ENCODE measurements at places on chromosomes 7 and 10. TPM values are rescaled to one million over a fixed set of nuclear protein-coding genes. Genes with fewer than 3 reads are reported as not detected.

DNA sequence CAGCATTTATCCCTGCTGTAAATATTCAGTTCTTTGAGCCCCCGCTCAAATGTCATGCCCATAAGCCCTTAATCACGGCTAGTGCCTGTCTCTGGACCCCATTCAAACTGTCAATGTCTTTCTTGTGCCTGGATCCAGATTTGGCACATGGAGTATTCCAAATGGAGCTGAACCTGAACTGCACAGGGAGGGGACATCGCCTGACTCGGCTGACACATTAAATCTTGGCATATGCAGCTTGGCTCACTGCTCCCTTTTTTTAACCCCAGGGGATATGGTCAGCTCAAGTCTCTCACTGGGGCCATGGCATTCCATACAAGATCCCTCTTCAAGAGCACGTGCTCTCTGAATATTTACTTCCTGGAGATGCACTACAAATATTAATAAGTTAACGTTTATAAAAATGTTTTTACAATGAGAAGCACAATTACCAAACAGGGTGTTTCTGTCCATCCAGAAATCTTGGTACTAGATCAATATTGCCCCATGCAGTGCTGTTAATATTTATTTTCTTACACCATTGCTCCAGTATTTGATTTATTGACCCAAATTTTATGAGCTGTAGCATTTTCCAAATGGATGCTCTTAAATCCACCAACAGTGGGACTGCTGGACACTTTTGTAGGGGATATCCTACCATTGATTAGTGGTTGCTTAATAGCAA lies 57.4 kb downstream of the FGFR2 start:
- no peak for DNase-seq

GRCh38 chr7:148687555-148687954 lies 11.1 kb upstream of the CUL1 start:
- no peak for DNase-seq

The THSD7A gene
- total RNA-seq = 0.10 TPM

DNA sequence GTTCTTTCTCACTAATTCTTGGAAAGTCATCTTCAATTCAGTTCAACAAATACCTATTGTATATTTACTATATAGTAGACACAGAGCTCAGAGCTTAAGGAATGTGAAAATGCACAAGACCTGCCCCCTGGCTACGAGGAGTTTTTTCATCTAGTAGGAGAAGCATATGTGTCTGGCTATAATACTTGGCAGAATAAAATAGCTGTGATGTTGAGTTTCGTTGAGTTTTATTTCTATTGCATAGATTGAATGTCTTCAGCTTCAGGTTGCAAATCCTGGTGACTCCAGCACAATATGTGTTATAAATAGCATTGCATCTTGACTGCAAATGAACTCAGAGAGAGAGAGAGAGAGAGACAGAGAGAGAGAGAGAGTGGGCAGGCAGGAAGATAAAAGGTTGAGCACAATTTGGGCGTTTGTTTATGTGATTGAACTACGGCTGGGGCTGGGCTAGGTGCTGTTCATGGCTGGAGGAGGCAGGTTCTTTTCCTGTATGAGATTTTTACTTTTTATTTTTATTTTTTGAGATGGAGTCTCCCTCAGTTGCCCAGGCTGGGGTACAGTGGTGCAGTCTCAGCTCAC lies 229.6 kb downstream of the GALNT17 start:
- no peak for DNase-seq

DNA sequence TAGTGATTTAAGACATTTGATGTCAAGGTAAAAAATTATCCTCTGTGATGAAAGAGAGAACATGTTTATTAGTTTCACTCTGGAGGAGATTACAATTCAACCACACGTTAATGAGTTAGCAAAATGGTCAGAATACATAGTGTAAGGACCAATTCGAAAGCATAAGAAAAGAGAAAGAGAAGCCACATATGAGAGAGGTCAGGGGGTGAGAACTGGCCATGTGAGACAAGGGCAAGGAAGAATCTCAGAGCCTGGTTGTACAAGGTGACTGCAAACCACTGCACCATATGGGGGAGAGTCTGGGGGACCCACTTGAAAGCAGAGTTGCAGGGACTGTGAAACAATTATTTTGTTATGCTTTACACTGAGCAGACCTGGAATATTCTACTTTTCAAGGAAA lies 27.7 kb upstream of the BET1 start:
- DNase-seq = no peak

The EMX2 gene
- total RNA-seq = 2.6 TPM

The BLNK gene
- total RNA-seq = not detected

GRCh38 chr7:99267481-99267840 lies 5.2 kb upstream of the MYH16 start:
- peak; percentile 27 for DNase-seq

GRCh38 chr7:67045496-67045995 lies 48.9 kb downstream of the TYW1 start:
- no peak for DNase-seq

DNA sequence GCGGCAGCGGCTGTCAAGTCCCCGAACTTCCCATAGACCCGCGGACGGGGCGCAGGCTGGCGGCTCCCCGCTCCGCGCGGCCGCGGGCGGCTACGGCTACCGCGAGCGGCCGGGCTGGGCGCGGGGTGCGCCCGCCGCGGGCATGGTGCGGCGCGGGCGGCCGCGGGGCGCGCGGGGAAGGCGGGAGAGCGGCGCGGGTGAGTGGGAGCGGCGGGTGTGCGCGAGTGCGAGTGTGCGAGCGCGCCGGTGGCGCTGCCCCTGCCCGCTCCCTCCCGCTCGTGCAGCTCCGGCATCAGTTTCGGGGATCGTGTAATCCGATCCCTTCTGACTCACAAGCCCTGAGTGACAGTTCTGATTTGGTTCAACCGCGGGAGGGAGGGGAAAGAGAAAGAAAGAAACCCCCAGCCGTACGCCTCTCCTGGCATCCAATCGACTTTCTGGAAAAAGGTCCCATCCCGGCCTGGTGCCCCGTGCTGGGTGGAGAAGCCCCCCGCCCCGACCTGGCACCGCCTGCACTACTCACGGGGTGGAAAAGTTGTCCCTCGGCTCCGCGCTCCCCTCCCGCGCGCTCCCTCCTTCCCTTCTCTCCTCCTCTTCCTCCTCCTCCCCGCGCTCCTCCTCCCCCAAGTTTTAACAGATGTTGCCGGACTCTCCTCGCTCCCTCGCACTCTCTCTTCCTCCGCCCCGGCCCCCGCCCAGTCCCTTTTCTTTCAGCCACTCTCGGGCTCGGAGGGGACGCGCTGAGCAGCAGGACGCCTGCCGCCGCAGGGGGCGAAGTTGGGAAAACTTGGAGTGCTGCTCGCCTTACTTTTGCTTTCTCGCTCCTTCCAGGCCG lies at the start of gene GLI3:
Gene GLI3, minus strand, starts transcription at position 234 of the 835 bp plus-strand sequence. CDS start 13,956 bp downstream, outside the sequence.
- peak; percentile 88 for DNase-seq

- no peak for DNase-seq
Observed at GRCh38 chr7:93862651-93863050, 27.9 kb downstream of the TFPI2 start.

GRCh38 chr7:17988858-17989257 lies 38.8 kb downstream of the PRPS1L1 start:
- no peak for DNase-seq

GRCh38 chr10:21314906-21315644 lies 210.4 kb downstream of the SKIDA1 start:
- no peak for DNase-seq

The CYP3A4 gene
- total RNA-seq = not detected

The WDR11 gene
- 76.5 TPM for total RNA-seq

GRCh38 chr10:30011396-30011795 lies 48.0 kb downstream of the JCAD start:
- DNase-seq = no peak

DNA sequence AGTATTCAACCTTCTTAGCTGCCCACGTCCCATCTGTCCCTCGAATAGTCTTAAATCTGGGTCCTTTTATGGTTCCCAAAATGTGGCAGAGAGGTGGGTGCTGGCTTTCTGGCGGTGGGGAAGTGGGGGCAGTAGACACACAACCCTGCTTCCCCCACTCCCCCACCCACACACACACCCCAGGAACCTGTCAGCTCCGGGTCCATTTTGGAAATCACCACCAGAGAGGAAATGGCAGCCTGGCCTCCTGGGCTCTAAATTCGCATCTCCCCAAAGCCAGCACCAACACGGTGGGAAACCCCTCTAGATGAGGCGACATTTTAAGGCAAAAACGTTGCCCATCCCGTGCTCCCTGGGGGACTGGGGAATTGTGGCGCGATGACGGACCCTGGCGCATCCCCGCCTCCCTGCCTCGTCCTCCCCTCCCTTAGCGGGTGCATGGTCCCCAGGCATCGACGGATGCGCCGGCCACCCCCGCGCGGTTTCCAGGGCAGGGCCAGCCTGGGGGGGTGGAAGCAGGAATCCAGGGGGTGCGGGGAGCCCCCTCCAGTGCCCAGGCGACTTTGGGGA lies 702 bp downstream of the TMEM130 start:
- DNase-seq = no peak

GRCh38 chr7:4998244-4998643 lies 39.3 kb upstream of the MMD2 start:
- DNase-seq = no peak

The CALD1 gene
- total RNA-seq = 113 TPM
